ENCODE measurements at places on chromosomes 7 and 10.

- no peak for DNase-seq
These were observed 38.7 kb downstream of the LAMB4 start for GRCh38 chr7:108091461-108091831.

DNA sequence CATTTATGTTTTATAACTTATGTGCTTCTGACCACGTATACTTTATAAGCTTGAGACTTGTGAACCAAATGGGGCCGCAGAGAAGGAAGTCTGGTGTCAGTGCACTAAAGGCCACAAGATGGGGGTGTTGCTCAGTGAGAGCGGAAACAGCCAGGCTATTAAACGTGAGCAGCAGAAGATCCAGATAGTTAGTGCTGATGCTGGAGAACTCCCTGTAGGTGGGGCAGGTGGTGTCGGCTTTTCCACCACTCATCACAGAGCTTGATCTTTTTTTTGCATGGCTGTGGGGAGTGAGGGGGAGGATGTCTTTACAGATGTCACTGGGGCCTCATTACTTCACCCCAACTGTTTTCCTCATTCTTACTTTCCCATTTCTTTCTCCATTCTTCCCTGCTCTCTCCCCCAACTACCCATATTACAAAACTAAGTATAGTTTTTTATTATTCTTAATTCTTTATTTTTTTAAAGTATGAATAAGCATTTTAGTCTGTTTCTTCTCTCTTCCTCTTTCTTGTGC is 34.7 kb downstream of the ACADSB start:
- peak; percentile 50 for DNase-seq

DNA sequence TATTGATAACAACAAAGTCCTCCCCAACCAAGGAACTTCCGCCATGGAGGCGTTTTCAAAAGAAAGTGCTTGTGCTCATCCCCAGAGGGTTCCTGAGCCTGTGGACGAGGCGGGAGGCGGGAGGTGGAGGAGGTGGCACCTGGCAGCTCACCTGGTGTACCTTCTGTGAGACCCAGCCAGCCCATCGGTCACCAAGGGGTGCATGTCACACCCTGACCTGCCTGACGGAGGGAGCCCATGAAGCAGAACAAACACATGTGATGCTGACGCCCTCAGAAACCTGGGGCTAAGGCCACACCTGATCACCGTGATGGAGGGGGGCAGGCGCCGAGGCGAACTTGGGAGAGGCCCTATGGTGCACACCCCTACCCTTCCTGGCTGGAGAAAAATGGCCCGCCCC is 458.8 kb downstream of the DNAJB6 start:
- no peak for DNase-seq

GRCh38 chr10:61793760-61794703 is 107.5 kb upstream of the ARID5B start:
- no peak for DNase-seq

DNA sequence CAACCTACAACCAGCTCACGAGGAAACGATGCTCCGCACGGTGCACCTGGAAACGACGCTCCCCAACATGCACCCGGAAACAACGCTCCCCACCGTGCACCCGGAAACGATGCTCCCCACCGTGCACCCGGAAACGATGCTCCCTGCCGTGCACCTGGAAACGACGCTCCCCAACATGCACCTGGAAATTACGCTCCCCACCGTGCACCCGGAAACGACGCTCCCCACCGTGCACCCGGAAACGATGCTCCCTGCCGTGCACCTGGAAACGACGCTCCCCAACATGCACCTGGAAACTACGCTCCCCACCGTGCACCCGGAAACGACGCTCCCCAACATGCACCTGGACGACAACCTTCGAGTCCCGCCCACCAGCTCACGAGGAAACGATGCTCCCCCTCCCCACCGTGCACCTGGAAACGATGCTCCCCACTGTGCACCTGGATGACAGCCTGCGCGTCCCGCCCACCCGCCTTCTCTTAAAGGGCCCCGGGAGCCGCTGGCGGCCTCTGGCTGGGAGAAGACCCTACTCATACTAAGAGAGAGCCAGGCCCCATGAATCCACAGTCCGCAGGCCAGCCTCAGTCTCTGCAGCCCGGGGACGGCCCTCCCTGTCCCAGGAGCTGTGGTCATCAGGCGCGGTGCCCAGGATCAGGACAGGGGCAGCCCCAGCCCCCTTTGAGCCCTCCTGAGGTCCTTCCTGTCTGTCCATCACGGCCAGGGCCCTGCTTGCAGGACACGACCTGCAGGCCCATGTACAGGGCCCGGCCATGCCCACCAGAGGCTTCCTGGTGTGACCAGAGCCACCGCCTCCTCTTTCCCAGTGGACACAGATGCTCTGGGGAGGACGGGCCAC is 98.3 kb downstream of the PDGFA start:
- DNase-seq = no peak

GRCh38 chr10:70295321-70295720 is 11.5 kb upstream of the NPFFR1 start:
- no peak for DNase-seq

- no peak for DNase-seq
These were observed 76.8 kb upstream of the LRRN3 start for GRCh38 chr7:111014079-111014478.

DNA sequence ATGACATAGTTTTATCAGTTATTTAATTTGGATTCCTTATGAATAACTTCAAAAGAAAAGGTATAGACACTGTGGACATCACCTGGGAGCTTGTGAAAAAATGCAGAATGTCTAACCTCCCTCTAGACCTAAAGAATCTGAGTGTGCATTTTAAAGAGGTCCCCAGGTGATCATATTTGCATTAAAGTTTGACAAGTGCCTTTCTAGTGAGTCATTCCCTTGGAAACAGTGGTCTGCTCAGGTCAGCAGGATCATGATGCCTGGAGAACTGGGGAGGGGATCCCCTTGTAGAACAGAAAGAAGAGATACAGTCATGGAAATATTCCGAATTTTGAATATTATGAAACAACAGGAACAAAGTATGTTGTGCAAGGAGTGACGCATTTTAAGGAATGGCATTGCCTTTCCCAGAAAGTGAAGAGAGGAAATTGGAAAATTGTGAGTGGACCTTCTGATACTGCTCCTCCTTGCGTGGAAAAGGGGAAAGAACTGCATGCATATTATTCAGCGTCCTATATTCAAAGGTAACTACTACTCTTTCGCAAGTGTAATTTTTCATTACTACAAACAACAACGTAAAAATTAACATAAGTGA is 4.6 kb downstream of the STEAP2 start:
- DNase-seq = no peak

DNA sequence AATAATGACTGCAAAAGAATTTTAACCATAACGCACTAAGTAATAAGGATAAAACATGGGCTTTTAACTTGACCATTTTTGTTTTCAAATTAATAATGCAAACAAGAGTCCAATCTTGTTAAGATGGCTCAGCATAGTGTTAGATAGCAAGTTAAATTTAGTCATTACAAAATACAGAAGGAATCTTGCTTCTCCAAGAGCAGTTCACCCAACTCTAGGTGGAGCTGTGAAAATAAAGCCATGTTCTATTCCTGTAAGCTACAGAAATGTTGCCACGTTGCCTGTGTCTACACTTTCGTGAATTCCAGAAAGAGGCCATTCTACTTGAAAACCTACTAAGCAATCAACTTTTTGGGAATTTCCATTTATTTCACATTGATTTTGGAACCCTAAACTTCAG is 191.9 kb downstream of the SFMBT2 start:
- DNase-seq = no peak

DNA sequence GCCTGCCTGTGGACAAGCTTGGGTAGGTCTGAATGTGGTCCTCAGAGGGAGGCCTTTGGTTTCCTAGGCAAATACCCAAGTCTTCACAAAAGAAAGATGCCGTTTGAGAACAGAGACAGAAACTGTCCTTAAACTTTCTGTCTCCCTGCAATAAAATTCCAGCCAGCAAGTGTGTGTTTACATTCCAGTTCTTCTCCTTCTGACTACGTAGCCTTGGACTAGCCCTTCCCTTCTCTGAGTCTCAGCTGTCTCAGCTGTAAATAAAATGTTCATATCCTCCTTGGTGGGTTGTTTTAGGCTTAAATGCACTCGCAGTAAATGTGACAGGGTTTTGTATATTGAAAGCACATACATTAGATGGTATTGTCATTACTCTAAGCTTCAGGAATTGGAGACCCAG is 561.2 kb upstream of the MKI67 start:
- no peak for DNase-seq

DNA sequence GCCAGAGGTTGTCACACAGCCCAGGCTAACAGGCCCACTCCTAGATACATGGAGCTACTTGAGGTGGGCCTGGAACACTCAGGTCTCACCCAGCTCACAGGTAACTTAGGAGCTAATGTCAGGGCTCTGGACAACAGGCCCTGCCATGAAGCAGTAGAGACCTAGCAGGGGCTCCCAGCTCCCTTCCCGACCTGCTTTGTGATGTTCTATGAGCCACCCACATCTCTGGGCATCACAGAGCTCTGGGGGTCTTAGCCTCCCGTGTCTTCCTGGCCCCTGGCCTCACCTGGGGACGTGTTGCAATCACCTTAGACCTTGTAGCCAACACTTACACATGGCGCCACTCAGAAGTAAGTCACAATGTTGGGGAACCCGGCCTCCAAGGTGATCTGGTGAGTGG is 12.4 kb downstream of the WDFY4 start:
- DNase-seq = no peak

DNA sequence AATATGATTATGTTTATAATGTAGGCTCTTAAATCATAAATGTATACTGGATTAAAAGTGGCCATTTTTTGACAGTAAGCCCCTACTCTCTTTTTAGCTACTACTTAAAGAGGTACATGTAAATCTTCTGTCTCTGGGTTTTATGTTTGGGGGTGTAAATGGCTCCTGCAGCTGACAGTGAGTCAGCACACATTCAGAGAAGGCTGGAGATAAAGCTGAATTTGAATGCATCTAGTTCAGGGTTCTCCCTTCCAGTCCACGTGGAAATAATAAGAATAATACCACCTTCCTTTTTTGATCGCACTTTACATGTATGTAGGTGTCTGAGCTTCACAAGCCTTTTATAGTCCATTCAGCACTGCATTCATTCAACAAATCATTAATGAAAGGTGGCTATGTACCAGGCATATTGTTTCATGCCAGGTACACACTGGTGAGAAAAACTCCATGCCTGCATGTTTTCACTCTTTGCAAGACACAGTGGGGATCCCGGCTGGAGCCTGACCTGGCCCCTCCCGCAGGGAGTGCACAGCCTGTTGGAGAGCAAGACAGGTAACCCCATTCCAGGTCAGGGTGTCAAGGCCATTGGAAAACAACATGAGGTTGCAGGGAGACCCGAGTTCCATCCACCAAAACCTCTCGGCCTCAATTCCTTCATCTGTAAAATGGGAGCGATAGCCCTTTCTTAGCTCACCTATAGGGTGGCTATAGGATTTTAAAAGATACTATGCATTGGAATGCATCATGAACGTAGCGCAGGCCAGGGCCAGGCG is 107.5 kb upstream of the ANLN start:
- DNase-seq = no peak

DNA sequence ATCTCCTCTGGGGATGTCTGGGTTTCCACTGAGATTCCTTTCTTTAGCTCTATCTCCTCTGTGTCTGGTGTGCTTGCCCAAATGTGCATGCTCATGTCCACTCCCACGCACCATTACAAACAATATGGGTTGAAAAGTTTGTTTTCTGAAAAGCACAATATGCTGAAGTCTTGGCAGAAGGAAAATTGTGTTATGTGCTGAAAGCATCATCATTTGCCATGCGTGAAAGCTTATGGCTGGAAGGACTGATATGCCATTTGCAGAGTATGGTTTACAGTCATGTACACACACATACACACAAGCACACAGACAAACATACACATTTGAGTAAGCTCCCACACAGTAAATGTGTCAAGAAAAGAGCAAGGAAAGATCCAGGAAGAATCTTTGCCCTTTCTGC is 231.6 kb downstream of the SORCS3 start:
- no peak for DNase-seq

GRCh38 chr7:42263971-42264370 is 27.0 kb upstream of the GLI3 start:
- DNase-seq = no peak

DNA sequence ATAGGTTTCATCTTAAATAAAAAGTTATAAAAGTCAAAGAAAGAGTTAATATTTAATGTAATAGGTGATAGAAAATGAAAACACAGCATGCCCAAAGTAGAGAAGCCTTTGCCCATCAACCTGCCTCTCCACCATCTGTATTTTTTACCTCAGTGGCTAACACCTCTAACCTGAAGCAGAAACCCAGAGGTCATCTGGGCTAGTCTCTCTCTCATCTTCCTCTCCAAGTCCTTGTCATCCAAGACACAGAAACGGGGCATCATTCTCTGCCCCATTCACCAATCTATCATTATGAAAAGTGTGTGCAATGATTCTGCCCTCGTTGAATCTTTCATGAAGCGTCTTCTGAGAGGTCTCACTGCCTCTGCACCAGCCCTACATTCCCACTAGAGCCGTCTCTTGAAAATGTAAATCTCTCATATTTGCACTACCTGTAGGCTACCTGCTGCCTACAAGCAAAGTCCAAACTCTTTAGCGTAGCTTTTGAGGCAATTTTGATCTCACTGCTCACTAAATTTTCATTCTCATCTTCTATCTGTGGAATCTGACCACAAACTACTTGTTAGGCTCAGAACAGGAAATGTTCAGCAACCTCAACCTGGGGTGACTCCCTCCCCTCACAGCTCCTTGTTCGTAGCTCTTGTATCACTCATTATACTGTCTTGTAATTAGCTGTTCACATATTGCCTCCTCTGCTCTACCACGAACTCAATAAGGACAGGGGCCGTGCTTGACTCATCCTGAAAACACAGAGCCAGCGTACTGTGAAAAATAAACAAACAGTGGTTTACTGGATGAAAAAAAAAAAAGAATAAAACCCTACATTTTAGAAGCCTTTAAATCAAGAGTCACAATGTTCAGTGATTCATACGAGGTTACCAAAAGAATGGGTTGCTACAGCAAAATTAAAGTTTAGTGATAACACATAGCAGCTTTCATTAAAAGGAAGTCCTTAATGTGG is 83.1 kb downstream of the CTNNA3 start:
- DNase-seq = no peak

- DNase-seq = no peak
These were observed 108.2 kb downstream of the OSBPL3 start for GRCh38 chr7:24871770-24872169.

DNA sequence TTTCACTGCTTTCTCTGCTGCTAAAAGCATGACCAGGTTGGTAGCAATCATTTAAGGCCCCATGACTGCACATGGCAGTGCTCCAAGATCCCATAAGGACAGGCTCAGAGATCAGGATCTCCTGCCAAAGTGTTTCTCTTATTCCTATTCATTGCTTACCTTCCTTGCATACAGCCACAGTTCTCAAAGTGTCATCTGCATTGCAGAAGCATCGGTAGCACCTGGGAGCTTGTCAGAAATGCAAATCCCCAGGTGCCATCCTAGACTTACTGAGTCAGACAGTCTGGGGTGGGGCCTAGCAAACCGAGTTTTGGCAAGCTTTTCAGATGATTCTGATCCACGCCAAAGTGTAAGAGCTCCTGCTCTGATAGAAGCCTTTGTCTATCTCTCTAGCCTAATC is 489.0 kb upstream of the AUTS2 start:
- no peak for DNase-seq

DNA sequence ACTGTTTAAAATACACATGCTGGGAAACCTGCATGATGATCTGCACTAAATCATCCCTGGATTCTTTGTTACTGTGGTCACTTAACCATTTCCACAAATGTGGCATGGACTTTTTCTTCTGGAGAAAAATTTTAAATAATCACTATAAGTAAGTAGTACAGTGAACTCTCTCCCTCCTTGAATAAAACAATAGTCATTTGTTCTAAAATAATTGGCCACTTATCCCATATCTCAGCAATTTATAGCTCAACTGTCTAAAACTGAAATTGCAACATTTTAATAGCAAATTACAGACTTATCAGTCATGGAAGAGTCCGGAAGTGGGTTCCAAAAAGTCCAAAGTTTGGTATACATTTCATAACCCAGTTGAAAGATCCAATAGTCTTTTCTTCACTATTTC is 90.9 kb downstream of the MTERF1 start:
- no peak for DNase-seq

All from KG1 (cell line).